Left colon (tissue), 2 donors: ENCODE measurements at places on chromosomes 11 and 22. TPM values are rescaled to one million over a fixed set of nuclear protein-coding genes. Genes with fewer than 3 reads are reported as not detected.

- DNase-seq = no peak
Observed at GRCh38 chr22:37428649-37429586, 1.6 kb upstream of the ELFN2 start.

- DNase-seq = no peak
Observed at GRCh38 chr22:22045571-22046335, 63.2 kb upstream of the TOP3B start.

- no peak for DNase-seq
Observed at GRCh38 chr22:43624144-43624998, 187.7 kb downstream of the EFCAB6 start.

GRCh38 chr11:69484427-69485259 is 3.2 kb downstream of the LINC01488 start:
- DNase-seq = no peak

SLC5A4 gene
- total RNA-seq = not detected

- no peak for DNase-seq
Observed at GRCh38 chr11:46697723-46698122, 2.7 kb downstream of the ARHGAP1 start.

MS4A8 gene
- 25.0 TPM for total RNA-seq

DNA sequence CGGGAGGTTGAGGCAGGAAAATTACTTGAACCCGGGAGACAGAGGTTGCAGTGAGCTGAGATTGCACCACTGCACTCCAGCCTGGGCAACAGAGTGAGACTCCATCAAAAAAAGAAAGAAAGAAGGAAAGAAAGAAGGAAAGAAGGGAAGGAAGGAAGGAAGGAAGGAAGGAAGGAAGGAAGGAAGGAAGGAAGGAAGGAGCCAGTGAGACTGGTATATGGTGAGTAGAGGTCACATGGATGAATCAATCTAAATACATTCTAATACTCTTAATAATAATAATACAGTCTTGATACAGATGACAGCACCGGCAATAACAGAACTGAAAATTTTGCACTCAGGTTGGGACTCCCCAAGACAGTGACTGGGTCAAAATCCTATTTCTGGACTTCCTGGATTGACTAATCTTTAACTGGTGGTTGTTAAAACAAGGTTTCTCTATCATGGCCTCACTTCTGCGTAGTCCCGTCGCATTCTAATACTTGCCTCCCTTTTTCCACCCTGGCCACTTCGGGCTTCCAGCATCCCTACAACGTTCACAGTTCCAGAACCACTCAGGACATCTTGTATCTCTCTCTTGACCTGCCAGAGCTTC is 53.5 kb upstream of the EIF3M start:
- no peak for DNase-seq

GRCh38 chr11:64746486-64746885 is 2.5 kb upstream of the RASGRP2 start:
- DNase-seq = no peak

DNA sequence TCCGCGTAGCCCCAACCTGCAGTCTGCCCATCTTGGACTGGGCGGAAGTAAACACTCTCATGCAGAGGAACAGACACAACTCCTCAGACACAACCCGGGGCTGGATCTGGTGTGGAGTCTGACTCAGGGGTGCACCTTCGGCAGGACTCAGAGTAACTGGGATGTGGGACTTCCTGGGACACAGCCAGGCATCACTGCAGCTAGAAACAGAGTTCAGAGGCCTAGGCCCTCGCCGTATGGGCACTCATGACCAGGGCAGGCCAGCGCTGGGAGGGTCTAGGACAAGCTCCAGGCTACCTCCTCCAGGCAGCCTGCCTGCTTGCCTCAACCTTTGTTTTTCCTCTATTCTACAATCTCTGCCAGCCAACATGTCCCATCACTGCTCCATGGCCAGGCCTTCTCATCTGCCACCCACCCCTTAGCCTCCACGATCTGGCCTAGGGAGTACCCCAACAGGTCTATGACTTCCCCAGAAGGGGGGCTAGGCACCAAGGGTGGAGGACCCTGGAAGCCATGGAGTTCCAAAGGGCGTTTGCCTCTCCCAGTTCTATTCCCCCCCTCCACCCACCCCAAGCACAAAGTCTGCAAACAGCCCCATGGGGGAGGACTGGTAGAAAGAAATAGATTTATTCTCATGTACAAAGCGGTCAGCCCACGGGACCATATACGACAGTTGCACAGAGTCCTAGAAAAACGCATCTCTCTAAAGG is 98.5 kb downstream of the PDE2A start:
- no peak for DNase-seq
